ENCODE measurements at places on chromosomes 7 and 10.

DNA sequence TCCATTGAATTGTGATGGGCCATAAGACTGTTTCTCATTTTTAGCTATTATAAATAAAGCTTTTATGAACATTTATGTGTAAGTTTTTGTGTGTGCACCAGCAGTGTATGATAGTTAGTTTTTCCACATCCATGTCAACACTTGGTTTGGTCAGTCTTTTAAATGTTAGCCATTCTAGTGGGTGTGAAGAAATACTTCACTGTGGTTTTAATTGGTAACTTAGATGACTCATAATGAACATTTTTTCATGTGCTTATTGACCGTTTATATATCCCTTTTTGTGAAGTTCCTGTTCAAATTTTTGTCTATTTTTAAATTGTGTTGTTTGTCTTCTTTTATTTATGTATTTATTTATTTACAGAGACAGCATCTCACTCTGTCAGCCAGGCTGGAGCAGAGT is 23.6 kb upstream of the PDK4 start:
- DNase-seq: no peak

GRCh38 chr10:16436367-16436757 is 448 bp upstream of the PTER start:
- DNase-seq: no peak

GRCh38 chr7:100861616-100861985 is 5.6 kb upstream of the TRIP6 start:
- no peak for DNase-seq

GRCh38 chr7:50339990-50340500 is 35.5 kb downstream of the IKZF1 start:
- no peak for DNase-seq

GRCh38 chr10:86123304-86123703 is 243.3 kb downstream of the GRID1 start:
- DNase-seq: no peak

DNA sequence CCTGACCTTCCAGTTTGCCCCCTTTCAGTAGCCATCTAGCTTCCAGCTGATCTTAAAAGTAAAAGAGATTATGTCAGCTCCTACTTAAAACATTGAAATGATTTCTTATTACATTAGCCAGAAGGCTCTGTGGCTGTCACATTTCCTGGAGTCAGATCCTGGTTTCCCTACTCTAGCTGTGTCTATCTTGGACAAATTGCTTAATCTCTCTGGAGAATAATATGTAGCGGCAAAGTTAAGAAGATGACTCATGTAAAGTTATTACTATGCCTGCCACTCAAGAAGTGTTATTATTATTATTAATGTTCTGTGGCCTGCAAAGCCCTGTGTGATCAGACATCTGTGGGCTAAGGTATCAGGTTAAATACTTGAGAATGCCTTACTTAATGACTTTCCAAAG is 107.2 kb downstream of the RUNDC3B start:
- DNase-seq: no peak

- DNase-seq: peak; percentile 0
These were observed 298.6 kb downstream of the REEP3 start for GRCh38 chr10:63819753-63820329.

GRCh38 chr7:130865408-130866236 is 131.6 kb upstream of the KLF14 start:
- no peak for DNase-seq

- peak; percentile 67 for DNase-seq
These were observed 182.0 kb downstream of the REEP3 start for GRCh38 chr10:63703113-63703670.

- DNase-seq: no peak
These were observed 47.1 kb downstream of the ADRA2A start for GRCh38 chr10:111123883-111124282.

- DNase-seq: no peak
These were observed 131.2 kb downstream of the TACC2 start for GRCh38 chr10:122120008-122120744.

GRCh38 chr7:99420986-99421385 is 12.2 kb downstream of the BUD31 start:
- DNase-seq: no peak

GRCh38 chr10:76839276-76839675 is 798.3 kb downstream of the KCNMA1 start:
- no peak for DNase-seq

DNA sequence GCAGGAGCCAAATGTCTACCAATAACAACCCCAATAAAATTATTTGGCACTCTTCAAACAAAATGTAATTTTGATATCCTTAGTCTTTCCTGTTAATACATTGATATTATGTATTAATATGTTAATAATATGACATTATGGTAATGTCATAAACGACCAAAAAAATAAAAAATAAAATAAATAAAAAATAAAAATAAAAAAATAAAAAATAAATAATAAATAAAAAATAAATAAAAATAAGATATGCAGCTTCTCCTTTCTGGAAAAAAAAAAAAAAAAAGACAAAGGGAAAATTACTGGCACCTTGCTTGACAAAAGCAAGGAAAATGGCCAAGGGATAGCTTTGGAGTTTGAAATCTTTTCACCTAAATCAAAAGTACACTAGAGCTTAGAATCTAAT is 168.5 kb downstream of the PPP1R17 start:
- DNase-seq: no peak

GRCh38 chr10:7788639-7789286 is 786 bp downstream of the ATP5F1C start:
- no peak for DNase-seq

DNA sequence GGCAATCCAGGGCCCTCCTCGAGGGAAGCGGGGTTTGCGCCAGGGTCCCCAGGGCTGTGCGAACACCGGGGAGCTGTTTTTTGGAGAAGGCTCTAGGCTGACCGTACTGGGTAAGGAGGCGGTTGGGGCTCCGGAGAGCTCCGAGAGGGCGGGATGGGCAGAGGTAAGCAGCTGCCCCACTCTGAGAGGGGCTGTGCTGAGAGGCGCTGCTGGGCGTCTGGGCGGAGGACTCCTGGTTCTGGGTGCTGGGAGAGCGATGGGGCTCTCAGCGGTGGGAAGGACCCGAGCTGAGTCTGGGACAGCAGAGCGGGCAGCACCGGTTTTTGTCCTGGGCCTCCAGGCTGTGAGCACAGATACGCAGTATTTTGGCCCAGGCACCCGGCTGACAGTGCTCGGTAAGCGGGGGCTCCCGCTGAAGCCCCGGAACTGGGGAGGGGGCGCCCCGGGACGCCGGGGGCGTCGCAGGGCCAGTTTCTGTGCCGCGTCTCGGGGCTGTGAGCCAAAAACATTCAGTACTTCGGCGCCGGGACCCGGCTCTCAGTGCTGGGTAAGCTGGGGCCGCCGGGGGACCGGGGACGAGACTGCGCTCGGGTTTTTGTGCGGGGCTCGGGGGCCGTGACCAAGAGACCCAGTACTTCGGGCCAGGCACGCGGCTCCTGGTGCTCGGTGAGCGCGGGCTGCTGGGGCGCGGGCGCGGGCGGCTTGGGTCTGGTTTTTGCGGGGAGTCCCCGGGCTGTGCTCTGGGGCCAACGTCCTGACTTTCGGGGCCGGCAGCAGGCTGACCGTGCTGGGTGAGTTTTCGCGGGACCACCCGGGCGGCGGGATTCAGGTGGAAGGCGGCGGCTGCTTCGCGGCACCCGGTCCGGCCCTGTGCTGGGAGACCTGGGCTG is 26.0 kb downstream of the PRSS2 start:
- DNase-seq: no peak

- DNase-seq: no peak
These were observed 35.0 kb downstream of the TAS2R41 start for GRCh38 chr7:143512488-143513340.

GRCh38 chr10:61001731-61002122 is 57.7 kb upstream of the RHOBTB1 start:
- no peak for DNase-seq

DNA sequence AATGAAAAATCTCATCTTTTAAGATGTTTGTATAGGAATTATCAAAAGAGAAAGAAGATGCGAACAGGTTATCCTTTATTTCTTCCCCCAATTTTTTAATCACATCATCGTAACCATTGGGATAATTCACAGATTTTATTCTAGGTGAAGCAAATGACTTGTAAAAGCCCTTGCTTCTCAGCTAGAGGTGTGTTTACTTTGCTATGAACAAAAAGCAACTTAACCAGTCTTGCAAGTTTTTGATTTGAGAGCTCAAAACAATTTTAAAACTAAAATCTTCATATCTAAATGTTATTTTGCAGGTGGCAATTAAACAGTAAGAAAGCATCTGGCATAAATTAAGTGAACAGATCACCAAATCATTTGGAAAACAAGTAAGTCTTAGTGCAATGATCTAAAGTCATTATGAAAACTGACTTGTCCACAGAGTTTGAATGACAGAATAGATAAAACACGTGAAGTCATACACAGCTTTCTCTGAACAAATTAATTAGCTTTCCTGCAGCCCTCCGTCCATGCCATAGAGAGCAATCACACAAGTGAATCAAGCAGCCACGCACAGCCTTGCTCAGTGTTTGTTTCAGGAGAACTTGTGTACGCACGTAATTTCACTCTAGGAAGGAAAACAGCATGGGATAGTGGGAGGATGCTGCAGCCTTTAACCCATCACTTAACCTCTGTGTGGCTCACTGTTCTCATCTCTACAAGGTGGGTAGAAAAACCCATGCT is 85.0 kb upstream of the ZNF800 start:
- DNase-seq: no peak

- no peak for DNase-seq
These were observed 15.6 kb downstream of the MBL2 start for GRCh38 chr10:52756966-52757365.

GRCh38 chr7:2791390-2791789 is 52.7 kb downstream of the GNA12 start:
- no peak for DNase-seq

DNA sequence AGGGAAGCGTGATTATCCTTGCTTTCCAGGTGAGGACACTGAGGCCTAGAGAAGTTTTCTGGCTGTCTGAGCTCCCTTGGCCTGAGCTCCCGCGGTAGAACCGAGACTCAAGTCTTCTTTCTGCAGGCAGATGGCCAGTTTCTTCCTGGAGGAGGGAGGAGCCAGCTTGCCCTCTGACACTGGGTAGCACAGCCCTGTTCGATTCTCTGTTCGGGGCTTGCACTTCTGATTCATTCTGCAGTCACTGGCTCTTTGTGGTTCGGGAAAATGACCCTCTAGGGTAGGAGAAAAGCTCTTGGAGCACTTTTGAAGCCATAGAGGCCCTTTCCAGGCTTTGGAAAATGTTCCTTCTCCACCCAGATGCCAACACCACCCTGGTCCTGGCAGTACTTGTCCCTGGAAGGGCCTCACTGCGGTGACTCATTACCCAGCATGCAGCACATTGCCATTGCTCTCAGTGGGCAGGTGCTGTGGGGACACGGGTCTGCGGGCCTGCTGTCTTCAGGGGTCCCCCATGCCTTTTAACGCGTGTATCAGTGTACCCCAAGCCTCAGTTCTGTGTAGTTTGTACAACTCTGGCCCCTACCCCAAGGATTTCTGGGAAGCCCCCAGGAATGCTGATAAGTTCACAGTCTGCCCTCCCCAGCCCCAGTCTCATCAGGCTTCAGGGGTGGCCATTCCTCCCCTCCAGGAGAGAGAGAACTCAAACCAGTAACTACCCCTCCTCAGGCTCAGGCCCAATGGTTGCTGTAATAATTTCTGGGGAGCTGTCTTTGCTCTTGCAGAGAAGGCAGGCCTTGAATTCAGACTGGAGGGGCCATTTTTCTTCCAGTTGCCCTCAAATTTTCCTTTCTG is 11.9 kb downstream of the CHST3 start:
- no peak for DNase-seq

- DNase-seq: no peak
These were observed 67.4 kb upstream of the LAMB4 start for GRCh38 chr7:108197371-108198091.

GRCh38 chr10:16429539-16429938 is 7.3 kb upstream of the PTER start:
- no peak for DNase-seq

- no peak for DNase-seq
These were observed 24.6 kb downstream of the FHIP2A start for GRCh38 chr10:114845978-114846693.

DNA sequence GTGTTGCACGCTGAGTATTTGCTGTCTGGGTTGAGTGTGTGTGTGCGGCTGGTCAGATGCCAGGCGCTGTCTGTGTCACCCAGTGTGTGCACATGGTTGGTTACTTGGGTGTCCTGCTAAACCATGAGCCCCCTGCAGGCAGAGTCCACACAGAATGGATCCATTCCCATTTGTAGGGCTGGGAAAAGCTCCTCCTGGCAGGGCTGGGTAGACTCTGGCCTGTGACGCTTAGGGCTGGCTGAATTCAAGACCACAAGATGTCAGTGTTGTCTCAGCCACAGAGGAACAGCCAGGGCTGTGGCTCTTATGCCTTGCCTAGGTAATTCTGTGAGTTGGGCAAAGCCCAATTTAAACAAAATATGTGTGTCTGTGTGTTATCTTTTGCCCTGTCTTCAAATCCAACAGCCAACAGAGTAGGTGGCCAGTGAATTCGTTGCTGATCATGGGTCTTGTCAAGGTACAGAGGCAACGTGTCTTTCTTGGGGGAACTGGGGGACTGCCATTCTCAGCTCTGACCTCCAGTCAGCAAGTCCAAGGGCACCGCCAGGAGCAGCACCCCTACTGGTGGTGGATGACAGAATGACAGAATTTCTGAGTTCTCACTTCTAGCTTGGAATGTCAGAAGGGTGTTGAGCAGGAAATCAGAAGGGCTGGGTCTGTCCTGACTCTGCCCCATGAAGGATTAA is 285.1 kb downstream of the CCSER2 start:
- DNase-seq: peak; percentile 85

DNA sequence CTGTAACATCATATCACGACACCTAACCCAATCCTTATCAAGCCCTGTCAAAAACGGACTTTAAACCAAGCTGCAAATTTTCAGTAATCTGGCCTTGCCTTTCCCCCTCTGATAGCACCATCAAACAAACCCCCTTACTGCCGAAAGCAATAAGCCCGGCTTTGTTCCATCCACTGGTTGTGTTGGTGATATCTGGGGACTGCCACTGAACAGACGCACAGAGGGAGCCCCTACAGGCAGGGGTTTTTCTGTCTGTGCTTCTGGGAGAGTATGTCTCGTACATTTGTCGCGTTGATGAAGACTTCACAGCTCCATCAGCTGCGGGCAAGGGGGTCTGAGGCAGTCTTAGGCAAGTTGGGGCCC is 550 bp upstream of the PLAU start:
- no peak for DNase-seq

- no peak for DNase-seq
These were observed 215.6 kb downstream of the ELFN1 start for GRCh38 chr7:1885465-1886226.

- DNase-seq: no peak
These were observed 149.0 kb upstream of the CHST15 start for GRCh38 chr10:124242365-124242764.

Measured in NCI-H1092 (cell line).